ENCODE measurements at places on chromosomes 13 and 19.

GRCh38 chr13:30364876-30365275 is 57.4 kb upstream of the UBE2L5 start:
- DNase-seq = no peak

- DNase-seq = no peak
These were observed 4.9 kb downstream of the ERCC1 start for GRCh38 chr19:45418802-45419201.

DNA sequence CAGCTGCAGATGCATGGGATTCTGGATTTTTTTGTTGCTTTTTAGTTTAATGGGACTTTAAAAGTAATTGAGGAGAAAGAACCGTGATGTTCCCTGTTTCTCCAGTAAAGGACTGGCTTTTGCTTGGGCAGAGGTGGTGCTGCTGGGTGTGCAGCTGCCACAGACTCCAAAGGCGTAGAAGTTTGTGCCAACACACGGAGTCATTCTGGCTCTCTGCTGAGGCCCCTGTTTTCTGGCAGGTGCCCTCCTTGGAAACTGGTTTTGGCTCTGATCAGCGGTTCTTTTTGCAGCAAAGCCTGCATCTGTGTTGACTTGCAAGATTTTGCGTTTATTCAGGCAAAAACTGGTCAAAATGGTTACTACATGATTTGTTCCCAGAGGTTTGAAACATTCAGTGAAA is 16.0 kb upstream of the QTRT1 start:
- no peak for DNase-seq

DNA sequence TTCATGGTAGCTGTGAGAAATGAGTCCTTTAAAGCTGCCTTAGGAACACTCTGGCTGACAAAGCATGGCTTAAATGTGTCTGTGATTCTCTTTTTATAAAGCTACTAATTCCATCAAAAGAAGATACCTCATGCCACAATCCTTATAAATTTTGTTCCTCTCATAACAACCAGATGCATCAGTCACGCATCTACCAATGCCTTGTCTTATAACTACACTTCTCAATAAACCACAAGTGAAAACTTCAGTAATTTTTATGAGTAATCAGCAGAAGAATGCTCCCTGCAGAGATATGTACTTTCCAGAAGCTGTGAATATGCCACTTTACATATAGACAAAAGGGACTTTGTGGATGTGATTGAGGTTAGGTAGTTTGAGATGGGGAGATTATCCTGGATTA is 147.8 kb downstream of the SUCLA2 start:
- no peak for DNase-seq

DNA sequence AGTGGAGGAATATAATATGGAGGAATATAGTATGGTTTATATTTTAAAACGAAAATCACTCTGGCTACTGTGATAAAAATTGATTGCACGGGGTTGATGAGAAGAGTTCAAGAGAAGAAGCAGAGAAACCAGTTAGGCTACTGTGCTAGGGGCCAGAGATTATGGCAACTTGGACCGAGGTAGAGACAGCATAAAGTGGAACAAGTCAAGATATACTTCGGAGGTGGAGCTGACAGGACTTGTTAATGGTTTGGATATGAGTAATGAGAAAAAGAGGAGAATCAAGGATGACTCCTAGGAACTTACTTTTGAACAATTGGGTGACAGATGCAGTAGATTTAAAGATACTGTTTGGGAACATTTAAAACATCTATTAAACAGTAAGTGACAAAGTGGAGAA is 6.6 kb upstream of the WDFY2 start:
- no peak for DNase-seq

DNA sequence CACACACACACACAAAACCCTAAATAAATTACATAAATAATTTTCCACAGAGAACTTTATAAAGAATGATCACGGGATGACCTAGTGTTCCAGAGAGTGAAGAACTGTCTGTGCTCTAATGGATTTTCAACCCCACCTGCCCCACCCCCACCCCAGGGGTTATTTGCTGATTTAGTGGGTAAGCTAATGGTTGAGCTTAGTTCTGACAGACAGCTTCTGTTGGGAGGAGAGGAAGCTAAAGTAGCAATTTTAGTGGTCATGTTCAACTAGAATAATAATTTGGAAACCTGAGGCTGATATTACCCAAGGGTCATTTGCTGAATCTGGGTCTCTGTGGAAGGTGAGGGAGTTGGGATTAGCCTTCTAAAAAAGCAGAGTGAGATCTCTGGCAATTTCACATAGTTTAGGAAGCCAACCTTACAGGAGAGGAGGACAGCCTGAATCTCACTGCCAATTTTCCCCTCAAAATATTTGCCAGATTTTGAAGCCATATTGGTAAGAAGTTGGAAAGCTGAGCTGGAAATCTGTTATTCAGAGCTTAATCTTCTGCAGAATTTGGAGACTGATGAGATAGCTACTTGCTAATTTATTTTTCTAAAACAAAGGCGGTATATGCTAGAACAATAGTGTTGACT is 68.7 kb downstream of the POSTN start:
- no peak for DNase-seq

DNA sequence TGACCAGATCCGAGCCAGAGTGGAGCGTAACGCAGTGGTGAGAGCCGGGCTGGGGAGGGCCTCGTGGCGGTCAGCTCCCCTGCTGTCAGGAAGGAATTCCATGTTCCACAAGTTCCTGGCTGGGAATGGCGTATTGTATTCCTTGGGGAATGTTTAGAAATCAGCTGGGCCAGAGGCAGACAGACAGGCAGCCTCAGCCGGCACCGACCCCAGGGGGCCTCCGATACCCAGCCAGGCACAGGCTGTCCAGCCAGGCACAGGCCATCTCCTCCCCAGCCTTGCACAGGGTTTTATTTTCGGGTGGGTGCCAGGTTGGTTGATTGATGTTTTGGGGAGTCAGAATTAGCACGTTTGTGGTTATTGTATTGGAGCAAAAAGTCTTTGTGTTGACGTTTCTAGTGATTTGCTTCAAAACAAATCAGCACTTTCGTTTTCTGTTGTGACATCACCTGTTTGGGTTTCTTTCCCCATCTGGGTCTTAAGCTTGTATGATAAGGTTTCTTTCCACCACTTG is 126.6 kb upstream of the MCF2L start:
- DNase-seq = no peak

- DNase-seq = no peak
These were observed 204.1 kb downstream of the MYO16 start for GRCh38 chr13:108833531-108833930.
